ENCODE measurements at places on chromosomes 6 and 20. TPM values are rescaled to one million over a fixed set of nuclear protein-coding genes. Genes with fewer than 3 reads are reported as not detected.

Gene PROKR2
- not detected for polyA plus RNA-seq

Gene NFATC2
- polyA plus RNA-seq, result 3.0 TPM

Gene SGK2
- 7.3 TPM for polyA plus RNA-seq

Gene HEBP2
- polyA plus RNA-seq, result 37.2 TPM

Gene VWA7
- 8.1 TPM for polyA plus RNA-seq

Gene CLPSL1
- not detected for polyA plus RNA-seq

Gene POFUT1
- polyA plus RNA-seq, result 20.6 TPM

Gene ZNF292
- 2.9 TPM for polyA plus RNA-seq

Gene ZNF831
- polyA plus RNA-seq, result 0.07 TPM

Gene BTN1A1
- polyA plus RNA-seq, result 0.36 TPM

Gene ERVFRD-1
- not detected for polyA plus RNA-seq

Gene PRICKLE4
- not detected for polyA plus RNA-seq

- no peak for DNase-seq
Measured at GRCh38 chr20:3003416-3003815, 40.0 kb upstream of the GNRH2 start.

DNA sequence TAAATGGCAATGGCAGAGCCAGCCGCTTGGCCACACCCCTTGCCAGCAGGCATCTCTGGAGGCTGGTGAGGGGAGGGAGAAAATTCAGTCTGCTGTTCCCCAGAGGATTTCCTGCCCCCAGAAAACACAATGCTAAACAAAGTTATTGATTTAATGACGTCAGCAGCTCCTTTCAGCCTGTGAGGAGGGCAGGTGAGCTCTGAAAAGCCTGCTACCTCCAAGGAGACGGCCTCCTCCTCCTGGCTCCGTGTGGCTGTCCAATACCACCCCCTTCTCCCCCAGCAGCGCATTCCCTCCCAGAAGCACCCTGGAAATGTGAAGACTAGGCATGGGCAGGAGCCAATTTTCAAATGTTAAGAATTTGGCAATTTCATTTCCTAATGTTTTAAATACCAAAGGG is 393.1 kb downstream of the ZFAND3 start:
- DNase-seq, result peak; percentile 58

DNA sequence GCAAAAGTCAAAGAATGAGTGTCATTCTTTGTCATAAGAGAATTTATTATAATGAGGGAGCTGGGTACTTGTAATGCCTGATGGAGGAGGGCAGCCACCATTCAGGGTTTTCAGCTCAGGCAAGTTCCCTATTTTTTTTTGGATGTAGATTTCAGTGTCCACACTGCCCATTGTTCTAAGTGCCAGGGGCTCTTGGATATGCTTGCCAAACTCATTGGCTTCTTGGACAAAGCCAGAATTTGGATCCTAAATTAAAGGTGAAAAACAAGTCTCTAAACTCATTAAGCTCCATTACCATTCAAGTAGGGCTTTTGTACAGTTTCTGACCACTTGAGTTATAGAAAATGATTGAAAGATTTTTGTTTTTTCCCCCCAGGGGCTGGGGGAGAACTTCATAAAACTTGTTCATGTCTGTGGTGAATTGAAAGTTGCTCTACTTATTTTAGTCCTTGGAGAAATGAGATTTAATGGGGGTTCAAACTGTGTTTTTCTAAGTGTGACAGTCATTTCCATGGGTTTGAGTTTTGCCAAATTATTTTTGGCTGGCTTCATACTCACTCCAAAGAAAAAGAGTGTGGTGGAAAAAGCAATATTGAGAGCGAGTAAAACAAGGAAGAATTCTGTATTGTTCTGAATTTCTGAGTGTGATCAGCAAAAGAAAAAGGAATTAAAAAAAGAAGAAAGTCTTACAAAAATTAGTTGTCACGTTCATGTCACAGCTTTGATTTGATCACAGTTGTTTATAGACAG is 46.0 kb downstream of the TIAM2 start:
- peak; percentile 66 for DNase-seq

DNA sequence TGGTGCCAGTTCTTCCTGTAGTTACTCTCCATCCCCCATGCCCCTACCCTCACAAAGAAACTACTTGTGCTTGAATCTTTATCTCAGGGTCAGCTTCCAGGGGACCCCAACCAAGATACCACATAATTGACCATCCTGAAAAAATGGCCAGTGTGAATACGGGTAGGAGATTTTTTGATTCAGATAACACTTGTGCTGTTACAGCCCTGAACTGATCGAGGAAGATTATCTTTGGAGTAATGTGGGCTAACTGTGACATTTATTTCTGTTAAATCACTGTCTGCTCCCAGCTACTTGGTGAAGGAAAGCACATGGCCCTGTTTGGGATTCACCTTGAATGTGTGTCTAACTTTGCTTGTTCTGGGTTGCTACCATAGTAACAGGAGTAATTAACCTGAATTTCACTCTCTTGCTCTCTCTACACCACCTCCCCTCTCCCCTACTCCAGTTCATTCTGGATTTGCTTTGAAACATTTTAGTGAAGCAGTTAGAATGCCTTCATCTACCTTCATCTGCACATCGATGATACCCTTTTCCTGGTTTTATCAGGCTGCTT is 219.6 kb upstream of the CHD6 start:
- DNase-seq, result peak; percentile 65

GRCh38 chr20:45946149-45946970 is 11.9 kb downstream of the PCIF1 start:
- DNase-seq, result no peak

GRCh38 chr6:135813401-135813800 is 38.1 kb upstream of the PDE7B start:
- DNase-seq, result no peak

GRCh38 chr6:41678511-41679084 is 40.3 kb downstream of the MDFI start:
- no peak for DNase-seq

DNA sequence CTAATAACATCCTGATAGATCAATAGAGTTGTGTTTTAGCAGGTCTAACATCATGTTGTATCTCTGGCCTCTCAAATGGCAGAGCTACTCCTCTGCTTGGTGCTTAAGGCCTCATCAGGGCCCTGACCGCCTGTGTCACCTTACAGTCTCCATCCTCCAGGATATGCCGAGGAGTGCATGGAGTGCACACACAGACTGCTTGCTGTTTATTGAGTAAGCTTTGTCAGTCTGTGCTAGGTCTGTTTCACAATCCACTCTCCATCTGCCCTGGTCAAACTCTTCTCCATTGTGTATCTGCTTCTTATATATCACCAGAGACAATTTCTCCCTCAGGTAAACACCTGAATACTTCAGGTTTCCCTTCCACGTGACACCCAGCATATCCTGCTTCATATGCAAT is 136.1 kb downstream of the SLC24A3 start:
- DNase-seq, result no peak

DNA sequence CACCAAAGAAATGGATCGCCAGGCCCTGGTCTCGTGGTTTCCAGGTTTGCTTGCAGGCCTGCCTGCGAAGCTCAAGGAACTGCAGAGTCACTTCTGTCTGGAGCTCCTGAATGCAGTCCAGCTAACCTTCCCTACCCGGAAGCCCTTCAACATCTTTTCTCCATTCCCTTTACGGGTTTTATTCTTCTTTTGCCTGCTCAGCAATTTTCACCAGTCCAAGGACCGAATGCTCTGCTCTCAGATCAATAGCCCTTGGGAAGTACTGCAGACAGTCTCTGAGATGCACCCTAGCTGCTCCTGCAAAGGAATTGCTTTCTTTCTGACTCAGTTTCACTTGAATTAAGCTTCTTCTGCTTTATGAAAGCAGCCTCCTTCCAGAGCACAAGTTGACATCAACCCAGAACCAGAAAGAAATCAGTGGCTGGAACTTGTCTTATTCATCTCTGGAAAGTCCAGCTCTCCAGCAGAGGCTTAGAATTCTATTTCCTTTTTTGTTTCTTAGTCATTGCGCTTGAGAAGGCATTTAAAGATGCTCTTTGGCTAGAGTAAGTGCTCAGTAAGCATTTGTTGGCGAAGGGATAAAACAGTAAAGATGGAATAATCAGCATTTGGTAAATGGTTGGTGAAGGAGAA is 18.7 kb upstream of the YWHAB start:
- DNase-seq, result no peak

DNA sequence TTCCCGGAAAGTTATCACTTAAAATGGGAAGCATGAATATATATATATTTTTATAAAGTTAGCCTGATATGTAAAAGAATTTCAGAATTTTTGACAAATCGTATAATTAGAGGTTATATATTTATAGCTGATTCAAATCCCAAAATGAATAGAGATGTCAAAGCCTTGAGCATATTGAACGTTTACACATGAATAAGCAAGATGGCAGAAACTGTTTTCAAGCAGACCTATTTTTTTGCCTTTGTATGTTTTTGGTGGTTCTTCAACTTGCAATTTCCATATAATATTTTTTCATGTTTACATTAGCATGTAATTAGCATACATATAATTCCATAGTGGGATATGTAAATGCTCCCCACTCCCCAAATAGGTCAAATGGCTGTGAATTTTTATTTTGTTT is 189.9 kb downstream of the PRL start:
- peak; percentile 27 for DNase-seq

- no peak for DNase-seq
Measured at GRCh38 chr6:6579281-6579680, 9.2 kb upstream of the LY86 start.

DNA sequence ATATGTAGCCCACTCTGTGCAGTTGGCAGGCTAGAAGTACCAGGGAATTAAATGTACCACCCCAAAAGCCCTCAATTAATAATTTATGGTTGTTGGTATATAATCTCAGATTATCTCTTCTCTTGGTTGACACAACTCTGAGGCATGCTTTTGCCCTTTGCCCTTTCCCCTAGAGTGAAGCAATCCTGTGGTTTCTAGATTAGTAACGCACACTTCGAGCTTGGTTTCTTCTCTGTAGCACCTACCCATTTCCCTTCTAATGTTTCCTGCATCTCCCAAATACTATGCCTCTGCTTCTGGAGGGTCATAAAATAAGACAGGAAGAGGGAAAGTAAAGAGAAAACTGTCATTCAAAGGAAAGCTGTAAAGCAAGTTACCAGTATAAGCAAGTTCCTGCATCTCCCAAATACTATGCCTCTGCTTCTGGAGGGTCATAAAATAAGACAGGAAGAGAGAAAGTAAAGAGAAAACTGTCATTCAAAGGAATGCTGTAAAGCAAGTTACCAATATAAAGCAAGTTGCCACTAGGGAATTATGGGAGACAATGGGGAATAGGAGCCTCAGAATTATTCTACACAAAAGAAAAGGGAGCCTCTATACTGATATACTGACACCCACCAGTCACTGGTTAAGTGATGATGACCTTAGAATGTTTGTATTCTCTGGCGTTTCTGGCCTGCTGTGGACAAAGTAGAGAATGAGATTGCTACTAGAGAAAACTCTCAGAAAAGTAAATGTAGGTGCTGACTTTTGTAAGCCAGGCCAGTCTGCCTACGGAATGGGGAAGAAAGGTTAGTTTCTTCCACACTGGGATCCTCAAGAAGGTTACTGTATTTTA is 862.6 kb upstream of the MAN1A1 start:
- DNase-seq, result no peak

DNA sequence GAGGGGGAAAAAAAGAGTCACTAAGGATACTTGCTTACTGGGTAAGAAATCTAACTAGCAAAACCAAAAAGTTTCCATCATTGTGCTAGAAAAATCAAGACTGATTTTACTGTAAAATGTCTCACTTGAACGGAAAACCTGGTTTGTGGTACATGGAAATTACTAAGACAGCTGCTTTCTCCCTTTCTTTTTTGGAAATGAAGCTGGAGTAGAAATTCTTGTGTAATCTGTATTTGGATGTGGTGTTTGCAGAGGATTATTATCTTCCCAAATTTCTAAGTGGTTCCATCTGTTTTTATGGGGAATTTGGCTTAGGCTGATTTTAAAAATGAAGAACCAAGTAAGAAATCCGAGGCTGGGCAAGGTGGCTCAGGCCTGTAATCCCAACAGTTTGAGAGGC is 20.4 kb downstream of the EPB41L2 start:
- no peak for DNase-seq

- DNase-seq, result peak; percentile 79
Measured at GRCh38 chr6:23659125-23659524, 466.9 kb upstream of the NRSN1 start.

- DNase-seq, result no peak
Measured at GRCh38 chr20:9053108-9053507, 15.8 kb upstream of the PLCB4 start.

- DNase-seq, result no peak
Measured at GRCh38 chr20:14848806-14849205, 511.4 kb upstream of the FLRT3 start.

DNA sequence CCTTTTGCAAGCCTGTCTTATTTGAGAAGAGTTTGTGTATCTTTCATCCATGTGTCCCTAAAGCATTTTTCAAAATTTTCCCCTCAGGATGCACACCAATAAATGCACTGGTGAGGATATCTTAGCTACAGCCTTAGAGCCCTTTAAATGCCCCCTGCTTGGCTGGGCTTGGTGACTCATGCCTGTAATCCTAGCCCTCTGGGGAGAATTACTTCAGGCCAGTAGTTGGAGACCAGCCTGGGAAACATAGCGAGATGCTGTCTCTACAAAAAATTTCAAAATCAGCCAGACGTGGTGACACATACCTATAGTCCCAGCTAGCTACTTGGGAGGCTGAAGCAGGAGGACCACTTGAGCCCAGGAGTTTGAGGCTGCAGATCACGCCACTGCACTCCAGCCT is 33.8 kb upstream of the PLCB4 start:
- no peak for DNase-seq

GRCh38 chr6:118940770-118941169 is 5.8 kb upstream of the MCM9 start:
- no peak for DNase-seq

- DNase-seq, result no peak
Measured at GRCh38 chr20:63961664-63962425, 5.6 kb upstream of the UCKL1 start.

DNA sequence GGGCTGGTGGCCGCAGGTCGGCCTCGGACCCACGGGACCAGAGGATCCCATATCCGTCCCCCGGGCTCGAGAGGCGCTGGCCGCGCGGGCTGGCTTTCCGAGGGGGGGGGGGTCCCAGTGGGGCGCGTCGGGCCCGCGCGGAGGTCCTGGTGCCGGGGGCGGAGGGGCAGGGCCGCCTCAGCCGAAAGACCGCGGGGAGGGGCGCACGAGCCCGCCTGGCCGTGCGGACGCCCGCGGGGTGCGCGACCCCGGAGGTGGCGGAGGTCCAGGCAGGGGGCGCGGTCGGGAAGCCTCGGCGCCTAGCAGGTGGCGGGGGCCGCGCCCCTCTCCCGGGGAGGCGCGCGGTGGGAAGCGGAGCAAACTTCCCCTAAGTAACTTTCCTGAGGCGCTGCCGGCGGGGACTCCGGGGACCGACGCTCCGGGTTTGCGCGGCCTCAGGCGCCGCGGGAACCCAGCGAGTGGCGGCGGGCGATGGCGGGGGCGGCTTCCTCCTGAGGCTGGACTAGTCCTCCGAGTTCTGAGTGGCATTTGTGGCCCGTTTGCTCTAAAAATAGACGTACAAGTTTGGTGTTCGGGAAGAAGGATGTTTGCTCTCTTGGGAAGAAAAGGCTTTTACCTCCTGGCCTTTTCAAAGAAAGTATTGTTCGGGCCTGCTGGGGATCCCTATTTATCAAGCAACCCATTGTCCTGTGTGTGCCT is 26.5 kb upstream of the BTBD3 start:
- DNase-seq, result peak; percentile 49

GRCh38 chr6:142960098-142960497 is 15.1 kb upstream of the HIVEP2 start:
- DNase-seq, result no peak

GRCh38 chr6:50076431-50076830 is 26.7 kb upstream of the DEFB112 start:
- DNase-seq, result no peak
